H7 (cell line): ENCODE measurements at places on chromosomes 3 and 15. TPM values are rescaled to one million over a fixed set of nuclear protein-coding genes. Genes with fewer than 3 reads are reported as not detected.

DNA sequence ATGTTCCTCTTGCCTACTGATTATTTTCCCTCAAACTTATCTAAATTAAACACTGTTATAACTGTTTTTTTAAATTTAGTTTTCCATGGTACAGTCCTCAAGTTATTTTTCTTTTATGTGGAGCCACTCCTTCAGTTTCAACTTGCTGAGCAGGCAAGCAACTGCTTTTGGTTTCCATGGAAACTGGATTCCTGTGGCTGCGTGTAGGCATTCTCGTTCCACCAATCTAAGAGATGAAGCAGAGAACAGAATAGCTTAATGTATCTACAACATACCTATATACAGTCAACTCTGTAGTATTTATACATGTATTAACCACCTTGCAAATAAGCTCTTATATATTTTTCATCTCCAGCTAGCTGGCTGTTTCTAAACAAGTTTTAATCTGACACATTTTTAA, 25.8 kb upstream of the ANXA2 start:
- no peak for DNase-seq

Gene CHMP2B
- 31.2 and 38.4 TPM in 2 replicates for total RNA-seq

Gene AGBL1
- not detected in 2 replicates for total RNA-seq

DNA sequence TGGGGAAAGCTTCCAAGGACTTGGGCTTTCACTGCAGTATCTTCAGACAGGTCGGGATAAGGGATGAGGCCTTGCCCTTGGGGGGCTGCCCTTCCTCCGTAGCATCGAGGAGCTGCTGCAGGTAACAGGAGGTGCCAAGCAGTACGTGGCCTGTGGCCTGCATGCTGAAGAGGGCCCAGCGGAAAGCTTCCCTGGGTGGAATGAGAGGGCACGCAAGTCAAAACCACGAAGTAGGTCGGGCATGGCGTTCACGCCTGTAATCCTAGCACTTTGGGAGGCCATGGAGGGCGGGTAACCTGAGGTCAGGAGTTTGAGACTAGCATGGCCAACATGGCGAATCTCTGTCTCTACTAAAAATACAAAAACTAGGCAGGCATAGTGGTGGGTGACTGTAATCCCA, 12.9 kb downstream of the CIDEC start:
- no peak for DNase-seq

DNA sequence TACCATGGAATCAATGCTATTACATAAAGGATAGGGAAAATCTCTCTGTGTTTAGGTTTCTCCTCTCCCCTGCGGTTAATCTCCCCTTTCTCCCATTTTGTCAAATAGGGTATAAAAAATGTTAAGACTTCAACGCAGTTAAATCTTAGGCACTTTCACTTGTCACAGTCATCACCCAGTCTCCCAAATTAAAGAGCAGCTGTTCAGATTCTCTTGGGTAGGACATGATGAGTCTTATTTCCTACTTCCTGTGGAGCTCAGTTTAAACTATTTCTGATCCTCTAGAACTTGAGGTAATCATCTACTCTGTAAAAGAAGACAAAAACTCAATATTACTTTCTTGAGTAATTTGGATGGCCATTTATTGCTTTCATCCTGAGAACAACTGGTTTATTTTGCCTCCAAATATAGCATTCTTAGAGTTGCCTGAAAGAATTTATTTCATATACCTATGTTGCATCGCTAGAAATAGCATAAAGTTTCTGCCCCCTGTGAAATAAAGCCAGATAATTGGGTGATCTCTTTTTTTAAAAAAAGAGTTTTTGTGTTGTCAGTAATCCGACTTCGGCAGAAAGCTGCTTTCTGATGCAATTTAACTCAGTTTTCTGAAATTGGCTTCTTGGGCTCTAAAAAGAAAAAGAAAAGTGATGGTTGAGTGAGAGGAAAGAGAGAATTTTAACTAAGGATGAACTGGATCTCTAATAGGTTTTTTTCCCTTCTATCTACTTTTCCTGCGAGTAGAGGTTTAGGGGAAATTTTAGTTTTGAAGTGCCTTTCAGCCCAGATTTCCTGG, 20.7 kb downstream of the RAP2B start:
- no peak for DNase-seq

Gene PLD1
- 2.3 and 2.7 TPM in 2 replicates for total RNA-seq

DNA sequence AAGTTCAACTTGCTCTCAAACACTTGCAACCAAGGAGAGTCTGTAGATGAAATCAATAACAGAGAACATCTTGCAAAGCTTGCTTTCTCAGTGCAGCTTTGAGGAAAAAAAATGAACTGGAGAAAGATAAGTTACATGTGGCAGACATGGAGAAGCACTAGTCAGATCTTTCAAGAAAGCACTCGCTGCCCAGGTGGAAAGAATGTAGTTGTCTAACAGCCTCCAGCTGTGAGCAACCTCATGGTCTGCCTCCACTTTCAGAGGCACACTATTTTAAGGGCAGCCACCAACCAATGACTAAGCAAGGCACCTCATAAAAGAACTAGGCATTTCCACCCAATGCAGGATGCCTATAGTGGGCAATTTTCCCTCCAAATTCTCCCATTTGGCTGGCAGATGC, 125.4 kb upstream of the CPNE4 start:
- no peak for DNase-seq

Gene ZMYND10
- 1.1 and 1.3 TPM in 2 replicates for total RNA-seq

Gene DZIP1L
- 10.7 and 13.6 TPM in 2 replicates for total RNA-seq

Gene PARP15
- total RNA-seq = not detected in 2 replicates

DNA sequence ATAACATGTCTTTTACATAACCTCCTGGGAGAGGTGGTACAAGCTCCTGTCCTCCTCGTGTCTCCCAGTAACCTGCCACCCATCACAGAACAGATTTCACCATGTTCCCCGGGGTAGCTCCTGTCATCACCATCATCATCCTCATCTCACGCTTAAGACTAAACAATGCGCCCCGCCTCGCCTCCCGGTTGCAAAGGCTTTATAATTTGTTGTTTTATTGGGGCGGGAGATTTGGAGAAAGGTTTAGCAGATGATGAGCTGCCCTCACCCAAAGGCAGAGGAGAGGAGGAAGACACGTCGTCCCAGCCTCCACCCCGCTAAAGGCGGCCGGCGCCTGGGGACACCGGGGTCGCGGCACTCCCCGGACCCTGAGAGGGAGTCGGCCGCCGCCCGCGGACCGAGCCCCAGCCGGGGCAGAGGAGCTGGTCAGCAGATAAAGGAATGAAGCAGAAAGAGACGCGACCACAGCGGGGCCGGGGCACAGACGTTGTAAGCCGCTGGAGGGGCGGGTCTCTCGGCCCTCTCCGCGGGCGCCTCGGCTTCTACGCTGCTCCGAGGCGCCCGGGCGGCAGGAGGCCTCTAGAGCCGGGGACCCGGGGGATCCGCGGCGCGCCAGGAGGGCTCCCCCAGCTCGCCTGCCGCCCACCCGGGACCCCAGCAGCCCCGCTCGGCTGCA, 589 bp downstream of the HERC1 start:
- peak; percentile 78 for DNase-seq

GRCh38 chr15:69979262-69979661, 118.5 kb downstream of the TLE3 start:
- peak; percentile 65 for DNase-seq

Gene RPL32
- total RNA-seq = 2,054 and 2,130 TPM in 2 replicates

GRCh38 chr3:177753451-177754155, 556.3 kb upstream of the TBL1XR1 start:
- no peak for DNase-seq

DNA sequence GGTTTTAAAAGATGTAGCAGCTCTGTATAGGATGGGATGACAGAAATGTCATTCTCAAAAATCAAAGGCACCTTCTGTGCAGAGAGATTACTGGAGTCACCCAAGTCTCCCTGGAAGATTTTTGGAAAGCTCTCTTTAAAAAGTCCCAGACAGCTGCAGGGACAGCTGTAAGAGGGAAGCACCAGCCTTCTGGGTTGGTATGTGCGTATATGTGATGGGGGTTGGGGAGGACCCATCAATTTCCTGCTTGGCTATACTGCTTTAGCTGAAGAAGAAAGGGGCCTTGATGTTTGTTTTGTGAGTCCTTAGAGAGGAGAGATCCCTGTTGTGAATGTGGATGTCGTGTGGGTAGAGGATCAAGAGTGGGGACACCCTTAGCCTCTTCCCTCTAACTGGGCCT, 5.4 kb upstream of the SEC11A start:
- no peak for DNase-seq

Gene ROPN1B
- total RNA-seq = 0.41 TPM in 1 of 2 replicates, not detected in the other

Gene MORC1
- not detected in 2 replicates for total RNA-seq

GRCh38 chr3:70963431-70964275, 619.9 kb downstream of the FOXP1 start:
- DNase-seq = no peak

- no peak for DNase-seq
Measured at GRCh38 chr3:46350262-46350565, 3.7 kb upstream of the CCR2 start.

Gene ZNF385D
- total RNA-seq = 0.11 and 0.17 TPM in 2 replicates

DNA sequence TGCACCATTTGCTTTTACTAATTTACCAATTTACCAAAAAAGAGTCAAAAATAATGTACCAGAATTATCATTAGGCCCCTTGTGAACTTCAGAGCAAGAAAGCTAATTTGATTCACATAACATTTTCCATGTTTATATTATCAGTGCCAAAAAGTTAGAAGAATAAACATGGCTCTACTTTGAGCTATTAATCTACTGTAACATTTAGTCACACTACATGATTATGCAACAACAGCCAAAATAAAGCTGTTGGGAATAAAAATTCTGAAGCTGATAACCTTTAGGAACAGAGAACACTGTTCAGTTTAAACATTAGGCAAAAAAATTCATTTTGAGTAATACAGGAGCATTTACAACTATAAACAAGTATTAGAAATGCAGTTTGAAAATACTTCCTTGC, 63.6 kb downstream of the PROS1 start:
- no peak for DNase-seq

- DNase-seq = no peak
Measured at GRCh38 chr3:115864911-115865310, 241.6 kb downstream of the GAP43 start.

Gene FBXL2
- total RNA-seq = 5.3 and 5.4 TPM in 2 replicates

GRCh38 chr15:92095693-92096092, 242.2 kb downstream of the SLCO3A1 start:
- DNase-seq = no peak

DNA sequence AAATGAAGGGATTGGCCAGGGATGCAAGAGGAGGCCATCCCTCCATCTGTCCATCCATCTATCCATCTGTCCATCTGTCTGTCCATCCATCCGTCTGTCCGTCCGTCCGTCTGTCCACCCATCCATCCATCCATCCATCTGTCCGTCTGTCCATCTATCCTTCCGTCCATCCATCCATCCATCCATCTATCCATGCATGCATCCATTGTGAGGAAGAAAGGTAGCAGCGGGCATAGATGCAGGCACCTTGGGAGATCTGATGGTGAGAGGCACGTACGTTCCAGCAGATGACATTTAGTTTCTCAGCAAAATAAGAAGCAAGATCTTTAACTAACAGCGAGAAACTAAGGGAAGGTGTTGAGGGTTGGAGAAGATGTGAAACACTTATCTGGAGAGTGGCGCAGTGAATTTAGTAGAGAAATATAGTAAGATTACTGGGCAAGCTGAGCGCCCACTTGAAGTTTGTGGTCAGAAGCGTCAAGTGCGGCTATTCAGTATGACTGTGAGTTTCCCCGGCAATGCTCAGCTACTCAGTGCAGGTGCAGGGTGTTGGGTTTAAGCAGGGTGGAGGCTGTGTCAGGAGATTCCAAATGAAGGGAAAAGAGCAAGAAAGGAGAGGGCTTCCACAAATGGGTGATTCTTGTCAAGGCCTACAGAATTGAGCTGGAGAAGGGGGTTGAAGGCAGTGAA, 22.4 kb upstream of the SRP14 start:
- no peak for DNase-seq

Gene VPS18
- 33.3 and 39.5 TPM in 2 replicates for total RNA-seq

- DNase-seq = no peak
Measured at GRCh38 chr3:61821823-61822251, 260.5 kb downstream of the PTPRG start.

- DNase-seq = no peak
Measured at GRCh38 chr3:161244538-161244937, 23.4 kb downstream of the NMD3 start.

- no peak for DNase-seq
Measured at GRCh38 chr3:35743218-35743617, 103.9 kb downstream of the ARPP21 start.

GRCh38 chr15:78938658-78939488, 6.0 kb downstream of the CTSH start:
- no peak for DNase-seq

GRCh38 chr3:41204369-41204768, 5.1 kb downstream of the CTNNB1 start:
- DNase-seq = no peak

- peak; percentile 43 for DNase-seq
Measured at GRCh38 chr3:192892981-192893700, 24.5 kb downstream of the MB21D2 start.

Gene ANKRD34C
- total RNA-seq = not detected in 2 replicates

Gene SNX22
- total RNA-seq = 1.7 and 2.1 TPM in 2 replicates
